Substantia nigra (tissue), 51 donors: ENCODE measurements at places on chromosomes 4 and X.

DNA sequence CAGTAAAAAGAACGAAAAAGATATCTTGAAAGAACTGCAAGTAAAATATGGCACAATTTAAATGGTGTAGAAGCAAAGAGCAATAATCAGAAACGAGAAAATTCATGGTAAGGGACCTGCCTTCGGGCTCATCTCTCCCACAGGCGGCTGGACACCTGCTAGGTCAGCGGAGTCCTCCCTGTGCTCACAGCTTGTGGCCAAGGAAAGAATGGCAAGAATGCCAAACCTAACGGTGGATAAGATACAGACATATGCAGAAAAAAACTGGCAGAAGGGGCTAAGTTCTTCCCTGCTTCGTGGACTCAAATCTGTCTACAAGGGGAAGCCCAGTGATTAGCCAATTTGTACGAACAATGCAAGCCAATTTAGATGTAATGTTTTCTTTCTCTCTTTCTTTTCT, 152.1 kb upstream of the VCX start:
- DNase-seq, result no peak

DNA sequence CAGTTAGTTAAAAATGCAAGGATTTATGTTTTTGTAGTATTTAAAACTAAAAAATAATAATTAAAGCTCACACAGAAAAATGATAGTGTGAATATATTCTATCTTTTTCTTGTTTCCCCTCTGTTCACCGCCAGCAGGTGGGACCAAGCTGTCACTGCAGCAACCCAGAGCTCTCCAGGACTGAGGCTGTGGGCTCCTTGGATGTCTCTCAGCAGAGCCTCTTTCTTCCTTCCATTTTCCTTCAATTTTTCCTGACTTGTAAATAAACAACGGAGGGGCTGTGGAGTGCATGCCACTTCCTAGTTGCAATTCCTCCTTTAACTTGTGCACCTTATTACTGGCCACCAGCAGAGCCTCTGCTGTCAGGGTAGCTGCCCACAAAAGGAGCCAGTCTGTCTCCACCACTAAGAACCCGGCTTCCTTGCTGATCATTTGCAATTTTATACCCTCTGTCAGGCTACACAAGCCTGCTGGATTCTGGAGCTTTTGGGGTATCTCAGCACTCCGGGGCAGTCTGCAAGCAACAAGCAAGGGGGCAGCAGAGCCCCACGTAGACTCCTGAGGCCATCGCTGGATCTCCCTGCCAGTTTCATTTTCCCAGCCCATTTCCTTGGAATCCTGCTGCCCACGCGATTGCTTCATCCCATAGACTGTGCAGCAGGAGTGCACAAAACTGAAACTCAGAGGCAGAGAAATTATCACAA, 1467.4 kb downstream of the C4orf33 start:
- no peak for DNase-seq

- DNase-seq, result no peak
Observed at GRCh38 chr4:25509646-25510045, 132.6 kb downstream of the ANAPC4 start.

DNA sequence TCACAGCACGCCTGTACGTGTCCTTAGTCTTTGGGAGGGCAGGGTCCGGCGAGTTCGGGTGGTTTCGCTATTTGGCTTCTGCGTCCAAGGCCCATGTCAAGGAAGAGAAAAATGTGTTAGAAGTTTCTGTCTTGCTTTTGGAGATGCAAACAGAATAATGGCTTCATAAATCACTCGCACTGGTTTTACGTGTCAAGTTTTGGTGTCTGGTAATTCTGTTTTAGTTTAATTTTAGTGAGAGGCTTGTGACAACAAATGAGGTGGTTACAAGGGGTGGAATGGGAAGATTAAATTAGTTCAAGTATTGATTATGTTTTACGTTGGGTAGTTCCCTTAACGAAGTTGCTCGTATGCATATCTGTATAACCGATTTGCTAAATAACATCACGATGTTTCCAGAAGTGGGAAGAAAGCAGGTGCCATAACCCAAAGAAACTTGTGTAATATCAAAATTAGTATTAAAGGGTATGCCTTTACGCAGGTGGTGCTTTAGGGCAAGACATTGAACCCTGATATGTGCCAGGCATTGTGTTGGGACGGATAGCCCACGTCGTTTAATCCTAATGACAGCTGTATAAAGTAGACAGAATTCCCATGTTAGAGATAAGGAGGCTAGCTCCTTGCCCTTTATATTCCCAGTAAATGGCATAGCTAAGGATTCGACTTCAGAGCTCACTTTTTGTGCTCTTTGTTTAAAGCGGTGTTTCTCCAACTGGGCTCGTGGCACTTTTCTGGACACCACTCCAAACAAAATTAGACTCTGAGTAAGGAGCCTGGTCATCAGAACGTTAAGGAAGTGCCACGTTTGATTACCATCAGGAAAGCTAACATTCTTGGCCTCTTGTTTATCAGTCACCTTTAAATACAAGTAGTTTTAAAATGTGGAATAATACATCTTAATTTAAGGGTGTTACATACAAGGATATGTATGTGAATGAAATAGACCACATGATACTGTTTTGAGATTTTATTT, 843 bp downstream of the RPL34 start:
- no peak for DNase-seq

- no peak for DNase-seq
Observed at GRCh38 chrX:31436424-31436823, 364.6 kb upstream of the FTHL17 start.

GRCh38 chr4:145083891-145084605, 13.9 kb downstream of the ANAPC10 start:
- DNase-seq, result no peak

GRCh38 chrX:1394731-1395501, 3.0 kb upstream of the SLC25A6 start:
- no peak for DNase-seq

- no peak for DNase-seq
Observed at GRCh38 chr4:157898836-157899605, 273.8 kb downstream of the GASK1B start.

DNA sequence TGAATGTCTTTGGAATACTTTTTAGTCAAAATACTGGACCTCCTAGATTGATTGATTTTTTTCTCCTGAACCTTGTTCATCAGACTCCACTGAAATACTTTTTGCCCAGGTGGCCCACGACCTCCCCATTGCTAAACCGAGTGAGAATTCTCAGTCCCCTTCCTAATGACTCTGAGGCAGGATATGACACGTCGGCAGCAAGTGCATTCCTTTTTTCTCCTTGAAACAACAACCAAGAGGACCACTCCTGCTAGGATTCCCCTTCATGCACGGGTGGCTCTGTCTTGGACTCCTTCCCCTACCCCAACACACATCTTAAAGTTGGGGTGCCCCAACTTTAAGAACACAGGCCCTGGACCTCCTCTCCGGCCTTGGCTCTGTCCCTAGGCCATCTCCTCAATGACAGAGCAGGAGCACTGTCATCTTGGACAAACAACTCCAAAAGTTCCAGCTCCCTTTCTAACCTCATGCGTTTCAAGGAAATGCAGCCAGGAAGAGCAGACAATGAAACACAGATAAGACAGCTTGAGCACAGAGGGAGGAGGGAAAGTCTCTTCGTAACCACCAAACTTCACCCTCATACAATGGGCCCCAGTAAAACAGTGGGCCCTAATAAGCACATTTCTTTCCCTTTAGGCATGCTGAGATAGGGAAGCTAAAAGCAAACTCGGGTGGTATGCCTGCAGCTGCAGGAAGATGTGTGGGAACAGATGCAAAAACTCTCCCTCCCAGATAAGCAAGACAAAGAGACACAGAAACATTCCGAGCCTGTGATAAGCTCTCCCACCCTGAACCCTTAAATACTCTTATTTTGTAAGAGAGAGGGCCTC, 33.9 kb downstream of the ZBTB49 start:
- DNase-seq, result no peak

DNA sequence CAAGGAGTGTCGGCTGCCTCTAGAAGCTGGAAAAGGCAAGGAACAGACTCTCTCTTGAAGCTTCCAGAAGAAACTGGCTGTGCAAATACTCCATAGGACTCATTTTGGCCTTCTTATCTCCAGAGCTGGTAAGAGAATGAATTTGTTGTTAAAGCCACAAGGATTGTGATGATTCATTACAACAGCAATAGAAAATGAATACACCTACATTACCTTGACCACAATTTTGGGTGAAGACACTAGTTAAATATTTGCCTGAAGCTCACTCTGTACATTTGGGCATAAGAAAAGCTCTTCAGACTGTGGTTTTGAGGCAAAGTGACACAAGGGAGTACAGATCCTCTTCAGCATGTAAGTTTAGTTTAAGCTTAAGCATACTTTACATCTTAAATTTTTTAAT, 134.5 kb upstream of the TLL1 start:
- DNase-seq, result no peak

DNA sequence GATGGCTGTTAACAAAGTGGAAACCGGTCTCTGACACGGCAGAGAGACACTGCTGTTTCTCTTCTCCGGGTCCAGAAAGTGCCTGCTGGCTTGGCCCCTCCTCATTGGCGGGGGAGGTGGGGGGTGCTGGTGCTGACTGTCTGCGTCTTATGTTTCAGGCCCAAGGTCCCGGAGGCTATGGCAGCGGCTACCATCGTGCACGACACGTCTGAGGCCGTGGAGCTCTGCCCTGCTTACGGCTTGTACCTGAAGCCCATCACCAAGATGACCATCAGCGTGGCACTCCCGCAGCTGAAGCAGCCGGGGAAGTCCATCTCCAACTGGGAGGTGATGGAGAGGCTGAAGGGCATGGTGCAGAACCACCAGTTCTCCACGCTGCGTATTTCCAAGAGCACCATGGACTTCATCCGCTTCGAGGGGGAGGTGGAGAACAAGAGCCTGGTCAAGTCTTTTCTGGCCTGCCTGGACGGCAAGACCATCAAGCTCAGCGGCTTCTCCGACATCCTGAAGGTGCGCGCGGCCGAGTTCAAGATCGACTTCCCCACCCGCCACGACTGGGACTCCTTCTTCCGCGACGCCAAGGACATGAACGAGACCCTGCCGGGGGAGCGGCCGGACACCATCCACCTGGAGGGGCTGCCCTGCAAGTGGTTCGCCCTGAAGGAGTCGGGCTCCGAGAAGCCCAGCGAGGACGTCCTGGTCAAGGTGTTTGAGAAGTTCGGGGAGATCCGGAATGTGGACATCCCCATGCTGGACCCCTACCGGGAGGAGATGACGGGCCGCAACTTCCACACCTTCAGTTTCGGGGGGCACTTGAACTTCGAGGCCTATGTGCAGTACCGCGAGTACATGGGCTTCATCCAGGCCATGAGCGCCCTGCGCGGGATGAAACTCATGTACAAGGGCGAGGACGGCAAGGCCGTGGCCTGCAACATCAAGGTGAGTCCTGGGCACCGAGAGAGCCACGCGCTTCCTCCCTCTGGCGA, 2.2 kb downstream of the AKAP17A start:
- DNase-seq, result no peak

DNA sequence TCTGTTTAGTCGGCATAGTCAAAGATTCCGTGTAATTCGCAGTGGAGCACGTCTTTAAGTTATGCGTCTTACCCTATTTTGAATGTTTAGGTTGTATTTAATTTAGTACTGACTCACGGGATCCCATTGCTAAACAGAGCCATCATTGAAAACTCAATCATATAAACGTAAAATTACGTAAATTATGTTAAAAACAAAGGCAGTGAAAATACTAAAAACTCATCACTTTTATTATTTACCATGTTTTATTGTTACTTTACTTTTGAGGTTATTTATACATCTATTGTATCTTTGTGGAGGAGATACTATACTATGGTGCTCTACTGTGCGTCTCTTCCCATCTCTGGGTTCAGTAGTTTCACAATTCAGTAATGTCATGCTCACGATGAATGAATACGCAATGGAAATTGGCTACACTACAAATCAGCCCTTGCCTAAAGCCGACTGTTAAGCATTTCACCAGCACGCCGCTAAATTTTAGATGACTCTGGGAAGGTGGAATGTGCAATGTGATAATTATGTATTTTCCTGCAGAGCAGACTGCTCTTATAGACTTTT, 944 bp downstream of the FUNDC2 start:
- DNase-seq, result no peak

GRCh38 chr4:87053802-87054767, 119.3 kb downstream of the AFF1 start:
- no peak for DNase-seq

- DNase-seq, result no peak
Observed at GRCh38 chr4:86122404-86122803, 237.4 kb downstream of the MAPK10 start.

GRCh38 chr4:20623939-20624338, 76.3 kb upstream of the PACRGL start:
- DNase-seq, result no peak

DNA sequence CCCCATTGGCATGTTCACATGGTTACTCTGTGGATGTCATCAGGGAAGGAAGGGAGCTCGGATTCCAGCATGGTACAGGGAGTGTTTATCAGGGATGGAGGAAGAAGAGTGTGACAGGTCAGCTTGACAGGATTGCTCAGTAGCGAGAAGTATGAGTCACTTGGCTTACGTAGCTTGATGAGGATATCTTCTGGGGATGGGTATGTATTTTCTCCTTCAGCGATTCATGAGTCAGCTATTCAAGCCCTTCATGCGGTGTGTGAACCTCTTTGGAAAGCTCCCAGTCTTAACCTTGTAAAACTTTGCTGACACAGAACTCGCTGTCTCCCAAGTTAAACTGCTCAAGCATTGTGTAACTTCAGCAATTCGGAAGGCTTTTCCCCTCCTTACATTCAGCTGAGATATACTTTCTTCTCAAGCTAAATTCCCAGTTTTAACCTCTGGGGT, 275.4 kb downstream of the ARHGAP10 start:
- DNase-seq, result no peak

GRCh38 chrX:44572340-44572938, 29.8 kb upstream of the FUNDC1 start:
- no peak for DNase-seq

DNA sequence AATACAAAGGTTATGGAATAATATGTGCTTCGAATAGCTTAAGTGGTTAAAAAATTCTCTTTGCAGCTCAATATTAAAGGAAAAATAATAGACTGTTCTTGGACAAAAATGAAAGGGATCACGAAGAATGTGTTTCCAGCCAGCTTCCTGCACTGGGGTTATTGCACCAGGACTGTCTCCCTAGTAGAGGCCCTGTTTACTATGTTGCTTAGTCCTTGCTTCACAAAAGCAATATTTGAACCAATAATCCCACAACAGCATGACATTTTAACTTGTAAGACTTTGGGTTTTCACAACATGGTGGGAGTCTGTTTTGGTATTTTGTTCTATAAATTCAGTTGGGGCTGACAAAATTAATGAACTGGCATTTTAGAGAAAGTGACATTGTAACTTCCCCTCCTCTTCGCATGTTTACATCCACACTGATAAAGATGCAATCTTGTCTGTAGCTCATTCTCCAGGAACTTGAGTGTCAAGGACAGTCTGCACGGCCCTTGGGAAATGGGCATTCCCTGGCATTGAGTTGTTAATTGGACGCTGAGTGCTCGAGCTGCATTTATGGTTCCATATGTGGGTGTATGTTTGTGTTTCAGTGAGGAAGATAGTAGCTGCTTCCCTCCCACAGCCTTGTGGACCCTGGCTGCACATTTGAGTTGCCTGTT, 39.0 kb downstream of the SHROOM2 start:
- no peak for DNase-seq

- DNase-seq, result no peak
Observed at GRCh38 chr4:42566835-42567234, 90.1 kb downstream of the ATP8A1 start.

DNA sequence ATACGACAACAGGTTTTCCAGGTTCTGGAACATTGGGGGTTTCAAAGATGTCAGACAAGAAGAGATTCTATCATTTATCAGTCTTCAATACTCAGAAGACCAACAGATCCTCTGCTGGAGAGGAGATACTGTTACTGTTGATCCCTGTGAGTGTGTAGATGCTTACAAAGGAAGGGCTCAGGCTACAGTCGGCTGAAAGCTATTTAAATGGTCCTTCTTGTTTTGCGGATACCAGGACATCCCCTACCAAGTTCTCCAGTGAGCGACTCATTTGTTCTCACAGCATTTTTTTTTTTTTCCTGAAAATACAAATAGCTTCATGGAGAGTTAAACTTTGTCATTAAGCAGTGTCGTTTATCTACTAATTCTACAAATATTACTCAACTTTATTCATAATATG, 201.6 kb downstream of the CAMK2D start:
- no peak for DNase-seq
